ENCODE measurements at places on chromosomes 16 and 17.

DNA sequence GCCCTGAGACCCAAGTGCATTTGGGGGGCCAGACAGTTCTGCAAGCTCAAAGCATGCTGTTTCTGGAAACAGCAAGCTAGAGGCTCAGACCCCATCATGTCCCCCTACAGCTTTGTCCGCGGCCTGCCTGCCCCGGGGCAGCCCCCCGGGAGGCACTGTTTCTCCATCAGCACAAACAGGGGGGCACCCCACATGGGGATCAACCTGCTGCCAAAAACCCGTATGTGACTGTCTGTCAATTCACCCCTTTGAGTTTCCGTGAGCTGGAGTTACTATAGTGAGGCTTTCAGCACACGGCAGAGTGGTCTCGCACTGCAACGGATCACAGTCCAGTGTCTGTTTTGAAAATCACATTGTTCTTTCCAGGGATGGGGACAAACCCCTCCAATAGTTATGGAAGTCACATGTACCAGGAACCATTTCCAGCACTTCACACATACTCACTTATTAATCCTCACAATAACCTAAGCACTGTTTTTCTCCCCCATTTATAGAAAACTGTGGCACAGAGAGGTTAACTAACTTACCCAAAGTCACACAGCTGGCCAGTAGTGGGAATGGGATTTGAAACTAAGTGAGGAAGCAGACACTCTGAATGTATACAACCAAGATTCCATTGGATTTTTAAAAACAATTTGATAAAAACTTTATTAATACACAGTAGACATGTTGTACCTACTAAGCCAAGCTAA is 269.0 kb downstream of the C16orf95 start:
- DNase-seq: no peak

DNA sequence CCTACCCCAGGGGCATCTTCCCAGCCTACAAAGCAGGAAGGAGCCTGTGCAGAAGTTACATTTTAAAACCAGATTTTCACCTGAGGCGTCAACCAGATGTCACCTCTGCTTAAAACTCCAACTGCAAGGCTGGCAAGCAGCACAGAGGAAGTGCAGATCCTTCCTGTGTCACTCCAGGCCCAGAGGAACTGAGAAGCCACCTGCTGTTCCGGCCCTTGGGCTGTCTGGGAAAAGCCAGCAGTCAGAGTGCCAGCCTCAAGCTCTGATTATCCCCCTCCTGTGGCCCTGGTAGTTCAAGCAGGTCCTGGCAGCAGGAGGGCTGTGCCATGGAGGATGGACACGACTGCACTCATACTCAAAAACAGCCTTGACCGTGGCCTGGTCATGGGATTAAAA is 10.2 kb downstream of the POLR2C start:
- no peak for DNase-seq

DNA sequence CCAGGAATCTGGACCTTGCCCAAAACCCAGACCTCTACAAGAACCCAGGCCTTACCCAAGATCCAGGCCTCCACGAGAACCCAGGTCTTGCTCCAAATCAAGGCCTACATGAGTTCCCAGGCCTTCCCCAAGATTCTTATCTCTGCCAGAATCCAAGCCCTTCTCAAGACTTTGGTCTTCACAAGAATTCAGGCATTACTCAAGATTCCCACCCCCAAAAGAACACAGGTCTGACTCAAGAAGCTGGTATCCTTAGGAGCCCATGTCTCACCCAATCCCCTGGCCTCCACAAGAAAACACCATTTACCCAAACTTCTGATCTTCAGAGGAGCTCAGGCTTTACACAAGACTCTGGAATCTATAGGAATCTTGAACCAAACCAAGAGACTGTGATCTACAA is 2.6 kb downstream of the SPEM3 start:
- no peak for DNase-seq

- no peak for DNase-seq
These were observed at the start of gene TMC7 for GRCh38 chr16:18983565-18984434. TMC7 (plus strand) TSS chr16:18983934; CDS start chr16:18984064, 130 bp downstream.

- DNase-seq: no peak
These were observed 221.3 kb downstream of the SEC14L1 start for GRCh38 chr17:77361986-77362620.

DNA sequence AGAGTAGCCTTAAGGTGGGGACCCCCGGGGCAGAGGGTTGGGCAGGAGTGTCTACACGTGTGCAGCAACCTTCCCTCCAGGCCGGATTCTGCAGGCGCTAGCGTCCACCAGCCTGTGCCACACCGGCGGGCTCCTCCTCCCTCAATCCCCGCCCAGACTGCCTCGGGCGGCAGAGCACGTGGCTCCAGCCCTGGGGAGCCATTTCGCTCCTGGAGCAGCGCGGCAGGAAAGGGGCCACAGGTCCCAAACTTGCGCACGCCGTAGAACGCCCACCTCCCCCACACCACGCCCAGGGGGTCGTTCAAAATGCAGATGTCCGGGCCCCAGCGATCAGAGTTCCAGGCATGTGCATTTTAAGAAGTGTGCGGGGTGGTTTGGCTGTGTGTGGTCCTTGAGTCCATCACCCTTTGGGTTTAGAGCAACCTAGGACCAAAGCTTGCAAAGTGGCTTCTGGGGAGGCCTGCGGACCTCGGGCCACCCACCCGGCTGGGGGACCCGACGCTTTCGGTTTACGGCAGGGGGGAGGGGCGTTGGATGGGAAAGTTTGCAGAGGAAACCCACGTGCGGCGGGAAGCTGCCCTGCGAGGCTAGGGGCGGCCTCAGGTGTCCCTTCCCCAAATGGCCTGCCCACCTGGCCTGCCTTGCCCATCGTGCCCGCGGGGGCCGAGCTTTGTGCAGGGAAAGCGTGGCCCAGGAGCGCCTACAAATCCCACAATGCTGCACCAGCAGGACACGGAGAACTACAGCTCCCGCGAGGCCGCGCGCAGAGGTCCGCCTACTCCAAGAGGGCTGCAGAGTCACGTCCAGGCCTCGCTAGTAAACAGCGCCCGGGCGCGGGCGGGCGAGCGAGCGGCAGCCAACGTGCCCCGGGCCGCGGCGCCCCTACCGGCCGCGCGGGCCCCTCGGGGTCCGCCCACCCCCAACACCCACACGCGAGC is 1.4 kb downstream of the TFAP4 start:
- peak; percentile 81 for DNase-seq

DNA sequence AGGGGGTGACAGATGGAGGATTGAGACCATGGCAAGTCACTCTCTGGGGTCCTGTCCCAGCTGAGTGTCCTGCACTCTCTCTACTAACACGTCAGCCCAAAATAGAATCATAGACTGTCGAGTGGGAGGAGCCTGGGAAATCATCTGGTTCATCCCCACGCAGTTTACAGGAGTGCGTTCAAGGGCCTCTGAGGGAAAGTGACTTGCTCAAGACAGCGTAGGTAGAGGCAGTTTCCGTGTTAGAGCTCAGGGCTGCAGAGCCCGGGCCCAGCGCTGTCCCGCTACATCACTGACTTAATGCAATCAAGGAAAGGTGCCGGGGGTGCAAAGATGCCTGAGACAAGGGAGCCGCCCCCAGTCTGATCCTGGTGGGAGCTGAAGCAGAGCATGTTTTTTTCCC is 10.3 kb downstream of the GSG1L2 start:
- DNase-seq: no peak

DNA sequence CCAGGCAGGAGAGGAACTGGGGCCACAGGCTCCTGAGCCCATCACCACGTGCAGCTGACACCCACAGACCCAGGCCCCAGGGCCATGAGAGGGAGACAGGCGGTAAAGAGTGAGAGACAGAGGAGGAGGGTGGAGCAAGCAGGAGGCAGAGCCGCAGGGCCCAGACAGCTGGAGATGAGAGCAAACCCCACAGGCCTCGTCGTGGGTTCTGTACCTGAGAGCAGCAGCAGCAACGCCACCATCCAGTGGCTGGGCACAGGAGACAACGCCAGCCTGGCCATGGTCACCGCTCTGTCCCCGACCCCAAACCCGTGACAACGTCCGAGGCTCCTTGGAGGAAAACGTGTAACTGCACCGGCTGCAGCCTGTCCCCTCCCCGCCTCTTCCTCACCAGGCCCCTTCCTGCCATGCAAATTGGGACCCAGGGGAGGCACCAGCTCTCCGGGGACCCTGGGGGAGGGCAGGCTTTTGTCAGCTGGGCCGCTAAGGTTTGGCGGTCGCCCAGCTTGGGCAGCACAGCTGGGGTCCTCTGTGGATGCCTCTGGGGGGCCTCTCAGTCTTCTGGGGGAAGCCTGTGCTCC is at the start of gene CD79B:
Gene CD79B, minus strand, starts transcription at position 351 of the 581 bp plus-strand sequence. Its CDS starts 70 bp downstream, at position 281.
- no peak for DNase-seq

DNA sequence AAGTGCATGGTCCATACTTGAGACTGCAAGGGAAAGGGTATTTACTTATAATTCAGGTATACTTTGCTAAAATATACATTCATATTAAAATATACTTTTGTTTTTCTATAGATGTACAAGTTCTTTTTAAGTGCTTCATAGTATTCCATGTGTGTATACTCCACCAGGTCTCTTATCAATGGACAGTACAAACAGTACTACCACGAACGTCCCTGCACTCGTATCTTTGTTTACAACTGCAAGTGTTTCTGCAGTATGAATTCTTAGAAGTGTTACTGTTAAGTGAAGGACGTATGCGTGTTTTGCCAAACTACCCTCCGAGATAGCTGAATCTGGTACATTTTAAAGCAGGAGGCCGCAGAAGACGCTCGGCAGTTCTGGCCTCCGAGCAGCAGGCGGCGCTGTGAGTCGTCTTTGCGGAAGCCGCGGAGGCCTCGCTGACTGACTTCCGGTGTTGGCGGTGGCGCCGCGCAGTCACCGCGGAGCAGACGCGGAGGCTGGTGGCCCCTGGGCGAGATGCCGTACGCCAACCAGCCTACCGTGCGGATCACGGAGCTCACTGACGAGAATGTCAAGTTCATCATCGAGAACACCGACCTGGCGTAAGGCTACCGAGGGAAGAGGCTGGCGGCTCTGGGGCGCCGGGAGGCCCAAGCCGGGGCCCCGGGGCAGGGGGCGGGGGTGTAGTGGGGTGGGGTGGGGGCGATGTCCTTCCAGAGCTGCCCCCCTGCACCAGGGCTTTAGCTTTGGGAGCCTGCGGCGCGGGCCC is at the start of gene POLR2C:
Gene POLR2C, plus strand, starts transcription at position 471 of the 769 bp plus-strand sequence. Its CDS starts 46 bp downstream, at position 517.
- DNase-seq: peak; percentile 82
